Panc1 (cell line): ENCODE measurements at places on chromosomes 2 and 18.

- no peak for DNase-seq
Measured at GRCh38 chr2:200600549-200601225, 14.9 kb downstream of the AOX1 start.

GRCh38 chr18:39753178-39753577 is 2187.6 kb upstream of the CELF4 start:
- DNase-seq: no peak

GRCh38 chr2:239874636-239875356 is 150.3 kb downstream of the NDUFA10 start:
- DNase-seq: no peak

GRCh38 chr2:173851141-173851641 is 114.0 kb downstream of the SP3 start:
- no peak for DNase-seq

DNA sequence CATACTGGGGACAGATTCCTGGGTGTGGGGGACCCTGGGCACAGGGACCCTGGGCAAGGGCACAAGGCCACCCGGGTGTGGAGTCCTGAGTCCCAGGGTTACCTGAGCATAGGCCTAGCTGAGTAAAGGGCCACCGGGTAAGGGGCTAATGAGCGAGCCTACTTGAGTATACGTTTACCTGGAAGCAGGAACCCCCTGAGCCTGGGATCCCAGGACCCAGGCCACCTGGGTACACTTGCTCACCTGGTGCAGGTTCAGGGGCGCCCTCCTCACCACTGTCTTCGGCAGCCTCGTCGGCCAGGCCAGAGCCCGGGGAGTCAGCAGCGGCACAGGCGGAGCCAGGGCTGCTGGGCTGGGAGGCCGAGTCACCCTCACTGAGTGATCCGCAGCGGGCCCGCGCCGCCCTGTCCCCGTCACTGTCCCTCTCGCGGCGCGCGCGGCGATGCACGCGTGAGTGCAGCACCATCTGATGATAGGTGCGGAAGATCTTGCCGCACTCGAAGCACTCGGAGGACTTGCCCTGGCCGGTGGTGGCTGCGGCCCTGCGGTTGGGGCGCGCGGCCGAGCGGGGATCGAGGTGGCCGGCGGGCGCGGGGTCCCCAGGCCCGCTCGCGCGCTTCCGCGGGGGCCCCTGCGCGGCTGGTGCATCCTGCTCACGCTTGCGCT is 53.9 kb downstream of the ZNF516 start:
- no peak for DNase-seq

DNA sequence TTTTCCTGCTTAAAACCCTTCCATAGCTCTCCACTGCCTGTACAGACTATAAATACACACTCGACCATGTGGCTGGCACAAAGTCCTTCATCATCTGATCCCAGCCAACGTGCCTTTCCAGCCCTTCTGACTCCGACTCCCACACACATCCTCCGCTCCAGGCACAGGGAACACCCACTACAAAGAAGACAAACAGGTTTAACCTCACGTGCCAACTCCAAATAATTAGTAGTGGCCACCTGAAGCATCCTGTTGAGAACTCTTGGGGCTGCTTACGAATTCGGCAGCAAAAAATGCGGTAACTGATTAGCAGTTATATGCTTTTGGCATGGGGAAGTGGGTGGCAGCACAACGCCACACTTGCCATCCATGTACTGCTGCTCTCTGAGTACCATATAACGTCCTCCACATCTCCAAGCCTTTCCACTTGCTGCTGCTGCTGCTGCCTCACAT is 12.1 kb downstream of the SPIRE1 start:
- no peak for DNase-seq

DNA sequence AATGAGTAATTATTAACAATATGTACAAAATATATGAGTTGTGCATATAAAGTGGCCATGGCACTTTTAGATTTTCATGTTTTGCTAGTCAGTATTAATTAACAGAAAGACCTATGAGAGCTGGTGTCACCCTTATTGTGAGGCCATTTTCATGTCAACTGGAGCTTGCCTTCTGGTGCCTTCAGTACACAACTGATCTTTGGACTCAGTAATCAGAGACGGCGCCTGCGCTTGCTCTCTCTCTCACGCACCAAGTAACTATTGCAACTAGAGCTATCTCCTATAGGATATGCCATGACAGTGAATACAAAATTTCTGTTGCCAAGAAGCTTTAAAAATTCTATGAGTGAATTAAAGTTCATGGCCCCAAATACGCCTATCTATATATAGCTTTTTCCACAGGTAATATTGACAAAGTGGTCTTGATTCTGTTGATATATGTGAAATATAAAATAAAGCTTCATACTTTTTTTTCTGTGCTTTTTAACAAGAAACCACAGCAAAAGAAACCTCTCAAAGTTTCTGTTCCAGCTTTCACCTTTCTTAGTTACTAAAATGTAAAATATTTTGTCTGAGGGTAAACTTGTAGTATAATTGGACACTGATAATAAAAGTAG is 2.9 kb downstream of the SERTAD2 start:
- no peak for DNase-seq

- no peak for DNase-seq
Measured at GRCh38 chr2:42762823-42763804, 821 bp downstream of the OXER1 start.

DNA sequence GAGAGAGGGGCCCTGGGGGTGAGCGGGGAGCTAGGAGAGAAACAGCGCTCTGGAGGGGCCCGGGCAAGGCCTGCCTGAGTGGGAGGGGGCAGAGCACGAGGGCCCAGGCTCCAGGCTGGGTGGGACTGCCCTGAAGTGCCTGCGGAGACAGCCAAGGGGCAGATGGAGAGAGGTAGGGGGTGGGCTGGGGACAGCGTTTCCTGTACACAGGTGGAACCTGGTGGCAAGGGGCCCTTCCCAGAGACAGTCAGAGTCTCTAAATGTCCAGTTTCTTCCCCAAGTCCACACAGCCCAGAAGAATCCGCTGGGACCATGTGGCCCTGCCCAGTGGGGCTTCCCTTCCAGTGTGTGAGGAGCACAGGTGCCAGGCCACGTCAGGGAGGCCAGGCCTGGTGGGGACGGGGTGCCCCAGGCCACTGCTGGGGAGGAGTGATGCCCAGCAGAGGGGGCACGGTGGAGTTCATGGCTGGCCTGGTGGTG is 1.7 kb upstream of the GPR35 start:
- DNase-seq: no peak

DNA sequence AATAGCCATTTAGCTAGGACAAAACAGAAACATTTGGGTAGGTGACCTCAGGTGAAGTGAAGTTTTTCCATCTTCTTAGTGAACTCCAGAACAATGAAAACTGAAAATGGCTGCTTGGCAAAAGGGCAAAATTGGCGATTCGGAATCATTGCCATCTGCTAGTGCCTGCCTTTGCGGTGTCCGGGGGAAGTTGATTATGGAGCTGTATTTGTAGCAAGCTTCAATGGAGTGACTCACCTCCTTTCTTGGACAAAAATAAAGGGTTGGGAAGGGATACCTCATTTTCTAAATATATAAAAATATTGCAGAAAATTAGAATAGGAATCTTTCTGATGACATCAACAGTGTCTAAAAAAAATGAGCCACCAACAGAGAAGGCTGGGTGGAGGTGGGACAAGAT is 460.5 kb downstream of the TGIF1 start:
- no peak for DNase-seq

DNA sequence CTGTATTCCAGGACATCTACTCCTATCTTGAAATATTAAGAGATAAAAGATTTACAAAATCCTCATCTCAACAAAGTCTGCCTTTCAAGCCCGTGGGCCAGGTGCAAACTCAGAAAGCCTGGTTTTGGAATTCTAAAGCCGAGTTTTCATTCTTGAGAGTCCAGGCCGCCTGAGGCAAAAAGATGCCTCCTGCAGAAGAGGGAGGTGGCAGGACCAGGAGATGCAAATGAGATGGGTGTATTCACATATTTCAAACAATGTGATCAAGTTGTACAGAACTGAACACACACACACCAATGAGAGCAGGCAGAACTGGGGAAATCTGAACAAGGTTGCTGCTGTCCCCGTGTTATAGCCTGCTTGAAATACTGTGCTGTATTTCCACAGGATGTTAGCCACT is 7.7 kb upstream of the HS6ST1 start:
- no peak for DNase-seq

- DNase-seq: no peak
Measured at GRCh38 chr18:37276111-37276890, 289.3 kb downstream of the CELF4 start.

DNA sequence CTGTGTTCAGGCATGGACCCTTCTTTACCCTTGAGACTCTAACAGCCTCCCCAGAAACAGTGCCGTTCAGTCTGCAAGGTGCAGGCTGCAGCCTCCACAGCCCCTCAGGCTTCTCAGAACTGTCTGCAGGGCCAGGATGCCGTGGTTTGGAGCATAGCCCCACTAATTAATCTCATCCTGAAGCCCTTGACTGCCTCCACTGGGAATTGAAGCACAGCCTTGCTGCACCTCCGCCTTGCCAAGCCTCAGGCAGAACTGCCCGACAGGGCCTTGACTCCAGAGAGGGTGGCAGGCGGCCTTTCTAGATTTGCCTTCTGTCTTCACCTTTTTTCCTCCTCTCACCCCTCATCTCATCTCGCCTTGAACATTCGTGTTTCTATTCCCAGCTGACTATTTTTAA is 119.8 kb downstream of the NRP2 start:
- no peak for DNase-seq

GRCh38 chr2:233209533-233210171 is 41.8 kb upstream of the ATG16L1 start:
- DNase-seq: no peak

DNA sequence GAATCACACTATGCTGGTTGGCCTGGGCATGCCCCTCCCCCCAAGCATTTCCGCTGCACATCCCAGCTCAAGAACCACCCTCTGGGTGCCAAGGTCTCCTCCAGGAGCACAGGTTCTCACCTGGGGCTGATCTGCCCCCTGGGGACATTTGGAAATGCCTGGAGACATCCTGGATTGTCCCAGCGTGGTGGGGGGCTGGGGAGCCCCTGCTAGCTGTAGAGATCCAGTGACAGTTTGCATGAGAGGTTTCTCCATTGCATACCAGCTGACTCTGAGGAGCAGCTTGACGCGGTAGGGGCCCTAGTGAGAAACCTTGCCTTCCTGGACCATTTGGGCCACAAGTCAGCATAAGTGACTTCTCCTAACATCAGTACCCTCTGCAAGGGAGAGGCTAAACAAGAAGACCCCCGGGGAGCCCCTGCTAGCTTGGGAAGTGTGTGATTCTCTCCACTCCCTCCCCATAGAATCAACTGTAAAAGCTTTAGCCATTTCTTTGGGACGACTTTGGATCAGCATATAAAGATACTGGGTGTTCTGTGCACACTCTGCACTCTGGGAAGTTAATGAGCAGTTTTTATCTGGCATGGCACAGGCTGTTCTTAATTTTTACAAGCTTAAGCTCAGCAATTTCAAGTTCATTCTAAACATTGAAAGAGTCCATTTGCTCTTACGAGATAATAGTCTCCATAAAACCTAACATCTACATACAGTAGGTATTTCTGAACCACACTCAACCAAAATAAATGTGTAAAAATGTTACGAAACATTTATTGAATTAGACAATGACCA is 94.1 kb downstream of the GBX2 start:
- DNase-seq: no peak

DNA sequence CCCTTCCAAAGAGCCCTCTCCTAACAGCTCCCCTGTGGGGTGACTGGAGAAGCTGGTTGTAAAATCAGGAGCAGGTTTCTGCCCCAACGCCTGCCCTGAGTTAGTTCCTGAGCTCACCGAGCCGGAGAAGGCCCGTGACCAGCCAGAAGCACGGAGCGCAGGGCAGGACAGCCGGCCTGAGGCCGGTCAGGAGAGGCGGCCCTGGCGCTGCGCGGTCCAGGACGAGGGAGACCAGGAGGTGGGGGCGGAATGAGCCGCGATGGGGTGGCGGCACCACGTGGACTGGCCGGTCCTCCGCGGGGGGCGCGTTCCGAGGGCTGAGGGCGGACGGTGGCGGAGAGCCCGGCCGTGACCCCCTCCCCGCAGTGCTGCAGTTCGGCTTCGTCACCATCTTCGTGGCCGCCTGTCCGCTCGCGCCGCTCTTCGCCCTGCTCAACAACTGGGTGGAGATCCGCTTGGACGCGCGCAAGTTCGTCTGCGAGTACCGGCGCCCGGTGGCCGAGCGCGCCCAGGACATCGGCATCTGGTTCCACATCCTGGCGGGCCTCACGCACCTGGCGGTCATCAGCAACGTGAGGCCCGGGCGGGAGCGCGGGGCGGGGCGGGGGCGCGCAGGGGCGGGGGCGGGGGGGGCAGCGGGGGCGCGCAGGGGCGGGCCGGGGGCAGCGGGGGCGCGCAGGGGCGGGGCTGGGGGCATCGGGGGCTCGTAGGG is 29.0 kb downstream of the ANO7 start:
- no peak for DNase-seq

DNA sequence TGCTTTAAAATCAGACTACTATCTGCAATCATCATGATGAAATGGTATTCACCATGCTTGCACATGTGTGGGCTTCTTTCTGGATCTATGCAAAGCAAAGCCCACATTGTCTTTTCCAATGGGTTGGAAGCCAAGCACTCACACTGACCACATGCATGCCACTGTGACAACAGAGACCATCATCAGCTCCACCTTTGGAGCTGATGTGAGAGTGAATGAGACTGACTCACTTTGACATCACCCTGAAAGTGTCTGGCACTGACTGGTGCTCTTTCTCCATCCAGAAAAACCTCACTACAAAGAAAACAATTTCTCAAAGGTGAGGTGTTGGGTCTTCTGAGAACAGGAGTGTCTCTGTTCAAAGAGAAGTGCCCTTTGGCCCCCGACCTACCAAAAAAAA is 4.7 kb downstream of the MYO5B start:
- no peak for DNase-seq

- DNase-seq: no peak
Measured at GRCh38 chr18:24400587-24400986, 3.0 kb upstream of the OSBPL1A start.

GRCh38 chr2:203704430-203704829 is 2.0 kb upstream of the CD28 start:
- DNase-seq: no peak

DNA sequence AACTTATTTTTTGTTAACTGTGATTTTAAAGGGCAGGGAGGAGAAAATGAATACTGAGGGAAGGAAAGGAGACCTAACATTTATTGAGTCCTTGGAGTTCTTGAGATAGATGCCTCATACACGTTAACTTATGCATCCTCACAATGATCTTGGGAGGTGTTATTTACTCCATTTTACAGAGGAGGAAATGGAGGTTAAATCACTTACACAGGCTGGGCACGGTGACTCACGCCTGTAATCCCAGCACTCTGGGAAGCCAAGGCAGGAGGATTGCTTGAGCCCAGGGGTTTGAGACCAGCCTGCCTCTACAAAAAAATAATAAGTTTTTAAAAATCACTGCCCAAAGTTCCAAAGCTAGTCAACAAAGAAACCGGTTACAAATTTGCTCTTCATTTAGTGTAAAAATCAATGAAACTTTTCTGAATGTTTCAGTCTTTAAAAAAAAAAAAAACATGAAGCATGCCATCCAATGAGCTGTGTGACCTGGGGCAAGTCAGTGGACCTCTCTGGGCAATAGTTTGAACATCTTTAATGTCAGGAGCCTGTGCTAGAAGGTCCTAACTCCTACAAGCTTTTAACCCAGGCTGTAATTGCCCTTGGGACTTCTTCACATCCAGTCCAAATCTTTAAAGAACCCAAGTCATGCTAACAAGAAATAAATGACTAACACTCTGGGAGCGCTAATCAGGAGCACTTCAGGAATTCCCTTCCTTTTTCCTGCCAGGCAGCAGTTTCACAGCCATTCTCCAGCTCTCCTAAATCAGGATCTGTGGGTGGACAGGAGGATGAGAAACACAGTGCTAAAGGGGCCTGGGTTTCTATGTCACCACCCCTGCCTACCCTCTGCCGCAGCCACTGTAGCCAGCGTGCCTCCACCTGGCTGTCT is 176.4 kb downstream of the TMEM247 start:
- no peak for DNase-seq

GRCh38 chr2:126720638-126721037 is 64.7 kb downstream of the GYPC start:
- no peak for DNase-seq
